ENCODE measurements at places on chromosomes 12 and 14. TPM values are rescaled to one million over a fixed set of nuclear protein-coding genes. Genes with fewer than 3 reads are reported as not detected.

Gene CAPZA3
- not detected for total RNA-seq

Gene RDH12
- total RNA-seq, result not detected

Gene KRT5
- not detected for total RNA-seq

Gene LMNTD1
- total RNA-seq, result not detected

Gene TGM1
- 0.36 TPM for total RNA-seq

Gene HELB
- 3.0 TPM for total RNA-seq

Gene RNU4-1
- total RNA-seq, result under 0.01 TPM

Gene PZP
- not detected for total RNA-seq

Measured in fibroblast of the aortic adventitia (primary cell).